Activated T-helper 2 cell treated with anti-CD3 and anti-CD28 coated beads, Interferon-gamma antibody, Interleukin-2, Interleukin-4, amounts not matched to agents 10 μg/mL and 5 μg/mL and 100 μg/mL, durations not matched to agents 14 hours and 24 hours and 36 hours (primary cell): ENCODE measurements at places on chromosomes 12 and 14.
A peak's percentile ranks its signal among the peaks of the same experiment; 100 is the strongest.

GRCh38 chr12:77774761-77775160 is 55.9 kb upstream of the NAV3 start:
- no peak for DNase-seq
- H3K27me3 ChIP-seq: no peaks in the 10 kb centered on the region
- H3K36me3 ChIP-seq: no peaks in the 10 kb centered on the region
- no peak overlapping the region for H3K27ac ChIP-seq

GRCh38 chr12:12156116-12156515 is 85.4 kb downstream of the BCL2L14 start:
- no peak for DNase-seq
- H3K4me1 ChIP-seq: no peaks in the 10 kb centered on the region
- H3K27me3 ChIP-seq: peaks cover 30% of the 10 kb centered on the region
- H3K27ac ChIP-seq: no peak overlapping the region
- H3K36me3 ChIP-seq: no peaks in the 10 kb centered on the region

GRCh38 chr14:66104486-66104885 is 381.7 kb upstream of the CCDC196 start:
- no peak overlapping the region for H3K4me3 ChIP-seq
- no peak for DNase-seq
- H3K27ac ChIP-seq: no peak overlapping the region
- H3K4me1 ChIP-seq: peaks cover 13% of the 10 kb centered on the region

- peaks cover 3% of the 10 kb centered on the region for H3K36me3 ChIP-seq
- H3K27me3 ChIP-seq: no peaks in the 10 kb centered on the region
- no peak for DNase-seq
- no peak overlapping the region for H3K4me3 ChIP-seq
- no peak overlapping the region for H3K27ac ChIP-seq
- no peaks in the 10 kb centered on the region for H3K4me1 ChIP-seq
These were observed 66.6 kb upstream of the BICD1 start for GRCh38 chr12:32039917-32040575.

- no peak for DNase-seq
- H3K4me1 ChIP-seq: peaks cover 3% of the 10 kb centered on the region
- no peaks in the 10 kb centered on the region for H3K27me3 ChIP-seq
These were observed 56.7 kb downstream of the BTBD7 start for GRCh38 chr14:93276031-93276716.

DNA sequence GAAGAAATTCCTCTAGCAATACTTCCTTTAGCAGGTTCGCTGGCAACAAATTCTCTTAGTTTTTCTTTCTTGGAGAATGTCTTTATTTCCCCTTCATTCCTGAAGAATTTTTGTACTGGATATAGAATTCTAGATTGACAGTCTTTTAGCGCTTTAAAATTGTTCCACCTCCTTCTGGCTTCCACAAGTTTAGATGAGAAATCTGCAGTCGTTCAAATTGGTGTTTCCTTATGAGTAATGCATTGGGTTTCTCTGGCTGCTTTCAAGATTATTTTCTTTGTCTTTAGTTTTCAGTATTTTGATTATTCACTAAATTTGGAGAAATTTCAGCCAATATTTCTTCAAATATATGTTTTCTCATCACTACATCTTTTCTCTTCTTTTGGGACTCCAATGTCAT is 33.3 kb upstream of the FGF6 start:
- H3K27me3 ChIP-seq: peaks cover 22% of the 10 kb centered on the region
- H3K4me1 ChIP-seq: peaks cover 3% of the 10 kb centered on the region
- DNase-seq: no peak
- no peak overlapping the region for H3K27ac ChIP-seq
- no peak overlapping the region for H3K4me3 ChIP-seq

GRCh38 chr12:104136577-104136976 is 1.4 kb downstream of the NFYB start:
- no peak for DNase-seq
- peaks cover 2% of the 10 kb centered on the region for H3K27me3 ChIP-seq
- H3K36me3 ChIP-seq: peaks cover 8% of the 10 kb centered on the region
- H3K4me1 ChIP-seq: peaks cover 26% of the 10 kb centered on the region
- peak overlapping the region; percentile 84 for H3K4me3 ChIP-seq
- peak overlapping the region; percentile 86 for H3K27ac ChIP-seq

GRCh38 chr14:79947440-79948054 is 263.8 kb downstream of the DIO2 start:
- no peaks in the 10 kb centered on the region for H3K36me3 ChIP-seq
- H3K4me3 ChIP-seq: no peak overlapping the region
- H3K27me3 ChIP-seq: no peaks in the 10 kb centered on the region
- H3K4me1 ChIP-seq: no peaks in the 10 kb centered on the region
- no peak overlapping the region for H3K27ac ChIP-seq

DNA sequence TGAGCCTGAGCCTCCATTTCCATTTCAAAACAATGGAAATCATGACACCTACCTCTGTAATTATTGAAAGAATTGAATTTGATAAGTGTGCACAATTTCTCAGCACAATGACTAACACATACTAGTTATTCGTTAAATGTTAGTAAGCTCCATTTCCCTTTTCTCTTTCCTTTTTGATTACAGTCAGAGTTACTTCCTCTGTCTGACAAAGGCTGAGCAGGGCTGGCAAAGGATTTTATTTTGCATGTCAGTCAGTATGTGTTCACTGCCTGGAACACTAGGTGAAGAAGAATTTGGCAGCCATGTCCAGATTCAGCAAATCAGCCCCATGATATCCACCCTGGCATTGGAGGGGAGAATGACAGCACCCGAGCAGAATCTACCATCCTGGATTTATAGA is 12.2 kb upstream of the RHOJ start:
- no peak for DNase-seq
- no peaks in the 10 kb centered on the region for H3K36me3 ChIP-seq
- no peaks in the 10 kb centered on the region for H3K27me3 ChIP-seq
- no peaks in the 10 kb centered on the region for H3K4me1 ChIP-seq
- no peak overlapping the region for H3K4me3 ChIP-seq

DNA sequence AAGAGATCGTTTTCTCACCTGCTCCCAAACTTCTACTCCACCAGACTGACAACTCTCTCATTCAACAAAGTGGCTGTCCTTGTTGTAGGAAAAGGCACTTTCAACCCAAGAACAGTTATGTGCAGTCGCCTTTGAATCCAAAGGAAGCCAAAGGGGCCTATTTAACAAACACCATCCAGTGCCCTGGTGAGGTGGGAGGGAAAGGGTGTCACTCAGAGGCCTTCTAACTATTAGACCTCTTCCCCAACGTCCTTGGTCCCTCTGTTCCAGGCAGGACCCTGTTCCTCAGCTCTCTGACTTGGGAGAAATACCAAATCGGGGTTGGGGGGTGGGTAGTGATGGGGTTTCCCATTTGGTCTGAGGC is 3.2 kb downstream of the SIX4 start:
- H3K4me3 ChIP-seq: peak overlapping the region; percentile 68
- no peak overlapping the region for H3K27ac ChIP-seq
- H3K27me3 ChIP-seq: peaks cover 57% of the 10 kb centered on the region
- no peak for DNase-seq
- H3K36me3 ChIP-seq: no peaks in the 10 kb centered on the region

GRCh38 chr12:111443586-111443985 is 37.9 kb downstream of the SH2B3 start:
- peak overlapping the region; percentile 19 for H3K4me3 ChIP-seq
- peaks cover 67% of the 10 kb centered on the region for H3K36me3 ChIP-seq
- H3K27ac ChIP-seq: peak overlapping the region; percentile 63
- no peak for DNase-seq

DNA sequence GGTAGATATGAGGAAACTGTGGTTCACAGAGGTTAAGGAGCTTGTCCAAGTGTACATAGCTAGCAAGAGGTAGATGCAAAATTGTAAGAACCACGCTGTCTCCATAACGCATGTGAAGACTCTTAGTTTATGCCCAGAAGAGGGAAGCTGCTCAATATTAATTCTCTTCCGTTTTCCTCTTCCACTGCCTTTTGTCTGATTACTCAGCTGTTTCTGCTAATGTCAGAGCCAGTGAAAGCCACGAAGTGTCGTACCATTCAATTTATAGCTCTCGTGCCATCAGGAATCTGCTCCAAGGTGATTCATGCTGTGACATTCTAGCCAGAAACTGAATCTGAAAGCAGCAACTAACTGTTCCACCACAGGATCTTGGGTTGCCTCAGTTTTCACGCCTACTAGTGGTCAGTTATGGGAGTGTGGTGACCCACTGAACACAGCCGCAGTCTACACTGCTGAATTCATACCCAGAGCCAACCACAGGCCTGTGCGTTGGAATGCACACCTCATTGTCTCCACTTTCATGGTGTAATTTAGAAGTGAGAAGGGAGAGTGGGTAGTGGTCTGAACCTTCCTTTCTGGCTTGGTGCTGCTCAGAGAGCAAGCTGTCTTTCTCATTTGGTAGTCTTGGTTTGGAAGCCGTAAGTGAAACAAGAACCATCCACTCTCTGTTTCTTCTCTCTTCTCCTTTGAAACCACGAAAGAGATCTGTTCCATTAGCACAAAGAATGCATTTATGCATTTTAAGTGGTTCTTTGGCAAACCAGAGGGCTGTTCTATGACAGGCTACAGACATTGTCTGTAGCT is 74.2 kb upstream of the NAP1L1 start:
- peaks cover 12% of the 10 kb centered on the region for H3K27me3 ChIP-seq
- peak; percentile 73 for DNase-seq
- H3K4me3 ChIP-seq: peak overlapping the region; percentile 38
- H3K27ac ChIP-seq: peak overlapping the region; percentile 46
- H3K4me1 ChIP-seq: peaks cover 30% of the 10 kb centered on the region

DNA sequence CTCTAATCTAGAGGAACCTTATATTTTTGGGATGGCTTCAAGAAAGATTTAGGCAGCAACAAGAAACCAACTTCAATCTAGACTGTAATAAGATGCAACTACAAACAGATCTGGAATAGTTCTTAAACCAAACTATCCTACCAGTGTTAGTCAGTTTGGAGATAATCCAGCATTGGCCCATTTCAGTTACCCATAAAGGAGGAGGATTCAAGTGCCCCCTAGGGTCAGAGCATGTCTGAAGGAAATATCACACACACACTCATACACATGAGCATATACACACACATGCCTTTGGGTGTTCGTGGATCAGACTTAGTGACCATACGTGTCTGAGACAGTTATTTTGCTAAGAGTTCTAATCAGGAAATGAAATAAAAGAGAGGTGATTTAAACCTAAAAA is 261.2 kb downstream of the ADAMTS20 start:
- DNase-seq: no peak
- H3K4me1 ChIP-seq: no peaks in the 10 kb centered on the region
- no peak overlapping the region for H3K27ac ChIP-seq
- H3K27me3 ChIP-seq: no peaks in the 10 kb centered on the region

- no peak for DNase-seq
- no peak overlapping the region for H3K27ac ChIP-seq
- peaks cover 68% of the 10 kb centered on the region for H3K36me3 ChIP-seq
- H3K27me3 ChIP-seq: no peaks in the 10 kb centered on the region
These were observed 53.3 kb downstream of the CHGA start for GRCh38 chr14:92976268-92976667.

- H3K4me3 ChIP-seq: no peak overlapping the region
- no peak overlapping the region for H3K27ac ChIP-seq
- peaks cover 2% of the 10 kb centered on the region for H3K27me3 ChIP-seq
- DNase-seq: no peak
- no peaks in the 10 kb centered on the region for H3K36me3 ChIP-seq
These were observed 171.9 kb downstream of the EMP1 start for GRCh38 chr12:13368431-13368830.

GRCh38 chr12:76533331-76533730 is 26.2 kb downstream of the OSBPL8 start:
- DNase-seq: no peak
- no peak overlapping the region for H3K27ac ChIP-seq
- peaks cover 23% of the 10 kb centered on the region for H3K4me1 ChIP-seq
- H3K4me3 ChIP-seq: no peak overlapping the region
- H3K36me3 ChIP-seq: peaks cover 50% of the 10 kb centered on the region

DNA sequence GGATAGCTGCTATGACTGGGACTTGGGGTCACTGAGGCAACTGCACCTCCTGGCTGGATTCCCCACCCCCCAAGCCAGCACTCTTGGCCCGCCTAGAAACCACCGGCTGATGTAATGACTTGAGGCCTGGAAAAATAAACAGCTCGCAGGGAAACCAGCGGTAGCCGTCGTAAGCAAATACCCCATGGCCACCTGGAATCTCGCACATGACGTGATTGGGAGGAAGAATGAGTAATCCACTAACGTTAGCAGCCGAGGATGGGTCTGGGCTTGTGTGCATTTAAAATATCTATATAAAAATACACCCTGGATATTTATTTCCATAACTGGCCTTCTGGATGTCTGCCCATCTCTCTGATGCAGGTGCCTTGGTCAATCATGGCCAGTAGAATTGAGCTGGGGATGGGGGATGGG is 120.1 kb downstream of the SMOC1 start:
- H3K27ac ChIP-seq: no peak overlapping the region
- no peak overlapping the region for H3K4me3 ChIP-seq

DNA sequence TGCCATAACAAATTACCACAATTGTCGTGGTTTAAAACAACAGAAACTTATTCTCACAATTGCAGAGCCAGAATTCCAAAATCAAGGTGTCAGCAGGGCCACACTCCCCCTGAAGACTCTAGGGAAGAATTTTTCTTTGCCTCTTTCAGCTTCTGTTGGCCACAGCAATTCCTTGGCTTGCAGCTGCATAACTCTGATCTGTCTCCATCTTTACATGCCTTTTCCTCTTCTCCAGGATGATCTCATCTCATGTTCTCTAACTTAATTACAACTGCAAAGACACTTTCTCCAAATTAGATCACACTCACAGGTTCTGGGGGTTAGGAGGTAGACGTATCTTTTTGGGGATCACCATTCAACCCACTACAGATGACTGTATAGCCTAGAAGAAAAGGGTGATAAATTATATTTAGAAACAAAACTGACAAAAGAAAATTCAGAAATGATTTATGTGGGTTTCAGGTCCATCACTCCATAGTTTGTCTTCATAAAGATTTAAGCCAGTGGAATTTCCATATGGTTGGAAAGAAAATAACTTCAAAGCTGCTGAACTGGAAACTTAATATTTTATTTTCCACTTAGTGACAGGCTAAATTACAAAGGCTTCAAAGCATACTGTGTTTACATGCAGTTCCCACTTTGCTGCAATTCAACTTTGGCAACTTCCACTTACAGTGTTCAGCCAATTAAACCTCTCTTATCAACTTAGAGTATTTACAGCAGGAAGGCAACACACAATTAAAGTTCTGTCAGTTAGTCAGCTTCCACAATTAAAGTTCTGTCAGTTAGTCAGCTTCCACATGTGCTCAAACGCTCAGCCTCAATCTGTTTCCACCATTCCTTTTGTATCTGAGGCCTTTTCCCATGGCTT is 213.3 kb downstream of the EPS8 start:
- H3K27me3 ChIP-seq: no peaks in the 10 kb centered on the region
- H3K27ac ChIP-seq: peak overlapping the region; percentile 46
- H3K4me1 ChIP-seq: peaks cover 48% of the 10 kb centered on the region
- H3K36me3 ChIP-seq: peaks cover 13% of the 10 kb centered on the region
- H3K4me3 ChIP-seq: no peak overlapping the region

GRCh38 chr12:26711569-26711968 is 121.4 kb downstream of the ITPR2 start:
- H3K4me1 ChIP-seq: peaks cover 22% of the 10 kb centered on the region
- DNase-seq: no peak
- H3K4me3 ChIP-seq: no peak overlapping the region
- H3K27me3 ChIP-seq: no peaks in the 10 kb centered on the region
